SW480 (cell line): ENCODE measurements at places on chromosomes 11 and 22.

GRCh38 chr11:86722006-86722405 lies 49.6 kb upstream of the ME3 start:
- no peak for DNase-seq

- no peak for DNase-seq
Measured at GRCh38 chr11:60831501-60832079, 10.3 kb upstream of the CCDC86 start.

DNA sequence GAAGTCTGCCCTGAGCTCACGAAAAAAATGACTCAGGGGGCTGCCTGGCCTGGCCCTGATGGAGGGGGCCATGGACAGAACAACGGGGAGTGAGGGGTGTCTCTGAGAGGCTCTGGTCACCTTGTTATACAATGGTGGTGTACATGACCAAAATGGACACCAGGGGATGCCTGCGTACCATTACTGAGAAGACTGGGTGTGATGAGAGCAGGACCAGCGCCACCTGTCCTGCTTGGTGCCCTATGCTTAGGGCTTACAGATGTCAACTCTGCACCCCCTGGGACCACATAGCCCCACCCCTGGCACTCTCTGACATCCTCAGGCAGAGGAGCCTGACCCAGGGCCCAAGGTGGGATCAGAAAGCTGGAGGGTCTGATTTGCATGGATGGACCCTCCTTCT lies 104.8 kb downstream of the ZNF280B start:
- no peak for DNase-seq

DNA sequence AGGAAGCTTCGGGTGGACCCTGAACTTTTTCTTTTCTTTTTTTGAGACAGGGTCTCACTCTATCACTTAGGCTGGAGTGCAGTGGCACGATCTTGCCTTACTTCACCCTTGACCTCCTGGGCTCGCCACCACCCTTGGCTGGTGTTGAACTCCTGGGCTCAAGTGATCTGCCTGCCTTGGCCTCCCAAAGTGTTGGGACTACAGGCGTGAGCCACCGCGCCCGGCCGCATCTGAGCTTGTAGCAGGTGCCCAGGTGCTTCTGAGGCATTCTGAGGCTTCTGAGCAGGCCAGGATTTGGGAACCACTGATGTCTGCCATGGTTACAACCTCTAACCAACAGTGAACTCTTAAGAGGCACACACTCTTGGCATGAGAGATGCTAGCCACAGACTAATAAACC lies 5.1 kb downstream of the USP35 start:
- DNase-seq = no peak

GRCh38 chr11:19625438-19625837 lies 87.2 kb upstream of the NAV2 start:
- no peak for DNase-seq

- DNase-seq = no peak
Measured at GRCh38 chr22:27105142-27106025, 448.0 kb downstream of the MIAT start.

GRCh38 chr11:69242266-69242920 lies 51.6 kb upstream of the MYEOV start:
- no peak for DNase-seq

DNA sequence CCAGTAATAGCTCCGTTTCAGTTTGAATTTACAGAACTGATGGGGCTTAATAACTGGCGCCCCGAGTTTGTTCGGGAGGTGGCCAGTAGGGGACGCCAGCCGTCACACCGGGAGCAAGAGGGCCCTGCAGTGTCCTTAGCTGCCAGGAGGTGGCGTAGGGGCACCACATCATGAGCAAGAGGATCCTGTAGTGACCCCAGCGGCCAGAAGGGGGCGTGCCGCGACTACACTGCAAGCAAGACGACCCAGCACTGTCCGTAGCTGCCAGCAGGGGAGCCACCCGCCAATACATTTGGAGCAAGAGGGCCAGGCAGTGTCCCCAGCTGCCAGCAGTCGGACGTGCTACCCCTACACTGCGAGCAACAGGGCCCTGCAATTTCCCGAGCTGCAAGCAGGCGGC lies 663.7 kb upstream of the B3GAT1 start:
- peak; percentile 36 for DNase-seq

DNA sequence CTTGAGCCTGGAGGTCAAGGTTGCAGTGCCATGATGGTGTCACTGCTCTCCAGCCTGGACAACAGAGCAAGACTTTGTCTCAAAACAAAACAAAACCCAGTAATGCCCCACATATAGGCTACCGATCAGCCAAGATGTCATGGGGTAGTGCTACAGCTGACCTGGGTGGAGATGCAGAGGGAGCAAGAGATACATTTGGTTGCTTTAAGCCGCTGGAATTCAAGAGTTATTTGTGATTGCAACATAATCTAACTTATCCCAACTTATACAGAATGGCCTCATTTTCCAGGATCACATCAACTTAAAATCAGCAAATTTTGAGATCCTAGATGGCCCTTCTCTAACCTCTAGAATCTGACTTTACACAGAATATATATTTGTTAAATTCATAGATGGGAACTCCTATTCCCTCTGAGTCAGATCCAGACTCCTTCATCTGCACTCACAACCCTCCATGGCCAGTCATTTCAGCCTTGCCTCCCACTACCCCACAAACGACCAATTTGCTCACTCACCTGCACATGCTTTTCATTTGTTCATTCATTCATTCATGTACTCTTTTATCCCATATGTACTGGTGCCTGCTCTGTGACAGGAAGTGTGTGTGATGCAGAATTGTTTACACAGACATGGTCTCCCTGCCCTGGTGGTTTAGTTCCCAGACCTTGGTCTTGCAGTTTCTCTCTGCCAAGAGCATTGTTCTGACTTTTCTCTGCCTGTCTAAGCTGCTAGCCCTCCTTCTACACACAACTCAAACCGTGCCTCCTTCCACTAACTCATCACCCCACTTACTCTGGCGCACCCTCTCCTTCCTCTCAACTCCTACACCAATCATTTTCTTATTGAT lies 24.1 kb upstream of the APLNR start:
- no peak for DNase-seq

- no peak for DNase-seq
Measured at GRCh38 chr11:64251753-64252002, 348 bp downstream of the PLCB3 start.

DNA sequence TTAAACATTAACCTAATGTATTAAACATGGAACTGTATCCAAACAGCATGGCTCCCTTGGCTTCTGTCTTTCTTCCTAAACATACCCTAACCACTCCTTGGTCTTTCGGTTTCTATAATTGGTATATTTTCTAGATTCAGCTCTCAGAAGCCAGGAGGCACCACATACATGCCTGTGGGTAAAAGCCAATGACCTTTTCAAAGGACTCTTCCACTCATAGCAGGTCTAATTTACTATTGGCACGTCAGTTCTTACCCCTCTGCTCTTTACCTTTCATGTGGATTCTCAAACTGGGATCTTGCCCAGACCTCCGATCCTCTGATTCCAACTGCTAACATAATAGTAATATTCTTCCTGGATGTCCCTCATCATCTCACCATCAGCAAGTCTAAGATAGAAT lies 835.1 kb downstream of the NTM start:
- peak; percentile 1 for DNase-seq

GRCh38 chr11:108111126-108111525 lies 10.2 kb upstream of the ACAT1 start:
- no peak for DNase-seq

DNA sequence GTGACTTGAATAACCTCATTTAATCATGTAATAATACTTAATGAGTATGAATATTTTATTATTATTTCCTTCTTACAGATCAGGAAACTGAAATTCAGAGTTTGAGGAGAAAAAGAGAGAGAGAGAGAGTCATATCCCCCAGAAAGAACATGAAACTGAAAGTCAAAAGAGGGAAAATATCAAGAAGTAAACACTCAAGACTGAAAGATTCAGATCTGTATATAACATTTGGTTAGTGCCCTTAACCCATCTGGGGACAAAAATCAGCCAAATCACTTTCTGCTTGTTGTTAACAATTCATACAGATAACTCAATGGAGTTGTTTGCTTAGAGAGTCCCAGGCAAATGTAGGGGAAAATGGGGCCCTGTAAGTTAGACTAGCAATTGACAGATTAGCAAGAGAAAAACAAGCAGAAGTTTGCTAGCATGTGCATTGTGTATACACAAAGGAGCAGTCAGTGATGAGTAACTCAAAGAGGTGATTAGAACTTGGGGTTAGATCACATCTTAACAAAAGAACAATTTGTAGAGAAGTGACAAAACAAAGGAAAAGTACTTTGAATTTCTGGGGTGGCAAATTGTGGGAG lies 25.9 kb upstream of the MMP13 start:
- DNase-seq = no peak
